LoVo (cell line): ENCODE measurements at places on chromosomes 12 and 14.

GRCh38 chr12:113109872-113110599 lies 25.5 kb downstream of the RASAL1 start:
- DNase-seq = no peak

GRCh38 chr12:113207613-113208040 lies 13.6 kb upstream of the TPCN1 start:
- DNase-seq = no peak

DNA sequence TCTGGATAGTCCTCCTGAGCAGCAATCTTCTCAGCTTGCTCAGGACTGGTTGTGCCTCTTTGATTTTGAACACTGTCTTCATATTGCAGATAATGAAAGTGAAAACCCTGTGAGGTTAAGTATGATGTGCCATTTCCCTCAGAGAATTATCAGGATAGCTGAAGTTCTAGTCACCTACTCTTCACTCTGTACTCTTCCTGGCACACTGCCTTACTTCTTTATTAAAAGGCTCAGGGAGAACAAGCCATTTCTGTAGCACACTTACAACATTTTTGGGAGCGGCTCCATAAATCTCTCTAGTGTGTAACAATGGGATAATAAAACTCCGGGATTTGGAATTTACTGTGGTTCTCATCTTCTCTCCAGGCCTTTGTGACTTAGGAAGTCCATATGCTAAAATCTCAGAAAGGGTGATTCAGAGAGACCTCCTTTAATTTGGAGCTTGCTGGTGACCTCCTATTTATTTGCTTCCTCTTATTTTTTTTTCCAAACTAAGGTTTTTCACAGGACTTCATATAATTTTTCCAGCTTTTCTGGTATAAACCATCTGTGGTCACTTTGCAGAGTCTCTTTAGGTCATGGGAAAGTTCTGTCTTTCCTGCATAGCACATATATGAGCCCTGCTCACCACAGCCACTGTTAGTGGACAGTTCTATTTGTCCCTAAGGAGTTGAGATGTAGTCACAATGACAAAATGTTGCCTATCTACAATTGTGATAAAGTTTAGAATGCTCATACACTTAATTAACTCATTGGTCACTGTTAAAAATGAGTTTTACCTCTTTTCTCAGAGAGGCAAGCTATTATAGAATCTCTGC lies 53.5 kb upstream of the LDHB start:
- DNase-seq = peak; percentile 74

- DNase-seq = peak; percentile 89
Observed at GRCh38 chr12:106633451-106633823, 50.6 kb downstream of the RFX4 start.

DNA sequence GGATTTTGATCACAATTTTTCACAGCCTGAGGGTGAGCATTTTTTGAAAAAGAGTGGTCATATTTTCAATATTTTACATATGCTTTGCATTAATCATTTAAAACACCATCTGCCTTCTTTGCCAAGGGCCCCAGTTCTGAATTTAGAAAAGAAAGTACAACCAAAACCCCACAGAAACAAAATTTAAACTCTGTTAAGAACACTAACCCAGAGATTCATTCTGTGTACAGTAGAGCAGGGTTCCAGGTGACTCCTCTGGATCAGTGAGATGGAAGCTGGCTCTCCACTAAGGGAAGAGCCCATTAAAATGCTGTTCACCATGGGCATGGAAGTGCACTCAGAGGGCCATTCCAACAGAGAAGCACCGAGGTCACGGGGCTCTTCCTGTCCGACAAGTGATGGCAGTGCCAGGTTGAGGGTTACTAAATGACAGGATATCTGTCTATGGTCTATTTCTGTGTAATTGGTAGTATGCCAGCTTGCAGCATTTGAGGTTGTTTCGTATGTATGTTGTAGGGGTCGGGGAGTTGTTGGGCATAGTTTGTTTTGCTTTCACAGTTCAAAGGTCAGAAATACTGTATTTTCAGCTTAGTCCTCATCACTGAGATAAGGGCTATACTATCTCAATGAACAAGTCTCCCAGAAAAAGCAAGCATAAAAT lies 95.9 kb downstream of the SLC35F4 start:
- DNase-seq = no peak

DNA sequence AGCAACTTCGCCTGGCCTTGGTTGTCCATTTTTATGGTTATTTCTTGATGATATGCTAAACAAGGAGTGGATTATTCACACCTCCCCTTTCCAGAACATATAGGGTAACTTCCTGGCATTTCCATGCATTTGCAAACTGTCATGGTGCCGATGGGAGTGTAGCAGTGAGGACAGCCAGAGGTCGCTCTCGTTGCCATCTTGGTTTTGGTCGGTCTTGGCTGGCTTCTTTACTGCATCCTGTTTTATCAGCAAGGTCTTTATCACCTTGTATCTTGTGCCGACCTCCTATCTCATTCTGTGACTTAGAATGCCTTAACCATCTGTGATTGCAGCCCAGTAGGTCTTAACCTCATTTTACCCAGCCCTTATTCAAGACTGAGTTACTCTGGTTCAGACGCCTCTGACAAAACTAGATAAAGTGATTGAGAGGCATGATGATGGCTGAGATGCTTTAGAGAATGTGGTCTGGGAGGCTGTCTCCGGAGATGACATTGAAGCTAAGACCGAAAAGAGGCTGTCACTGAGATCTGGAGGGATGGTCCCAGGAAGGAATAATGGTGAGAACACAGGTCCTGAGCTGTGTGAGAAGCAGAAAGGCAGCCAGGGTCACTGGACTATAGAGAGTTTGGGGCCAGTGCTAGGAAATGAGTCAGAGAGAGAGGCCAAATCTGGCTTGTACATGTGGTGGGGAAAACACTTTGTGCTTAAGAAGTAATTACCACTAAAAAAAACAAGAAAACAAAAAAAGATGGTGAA lies 2.9 kb downstream of the GLT1D1 start:
- DNase-seq = no peak

DNA sequence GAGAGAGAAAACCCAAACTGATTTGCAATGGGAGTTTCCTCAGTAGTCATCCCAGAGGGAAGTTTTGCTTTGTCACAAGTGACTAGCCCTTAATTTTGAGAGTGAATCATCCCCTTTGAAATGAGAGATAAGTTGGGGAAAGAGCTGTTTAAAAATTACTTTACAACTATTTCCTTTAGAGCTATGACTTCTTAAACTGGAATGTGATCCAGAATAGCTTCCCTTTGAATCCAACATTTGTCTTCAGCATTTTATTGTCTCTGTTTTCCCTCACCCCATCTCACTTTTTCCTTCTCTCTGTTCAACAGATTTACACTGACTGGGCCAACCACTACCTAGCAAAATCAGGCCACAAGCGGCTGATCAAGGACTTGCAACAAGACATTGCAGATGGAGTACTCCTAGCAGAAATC lies 109.3 kb downstream of the NAV3 start:
- DNase-seq = peak; percentile 67

GRCh38 chr12:67593041-67593440 lies 55.5 kb upstream of the DYRK2 start:
- DNase-seq = peak; percentile 89

DNA sequence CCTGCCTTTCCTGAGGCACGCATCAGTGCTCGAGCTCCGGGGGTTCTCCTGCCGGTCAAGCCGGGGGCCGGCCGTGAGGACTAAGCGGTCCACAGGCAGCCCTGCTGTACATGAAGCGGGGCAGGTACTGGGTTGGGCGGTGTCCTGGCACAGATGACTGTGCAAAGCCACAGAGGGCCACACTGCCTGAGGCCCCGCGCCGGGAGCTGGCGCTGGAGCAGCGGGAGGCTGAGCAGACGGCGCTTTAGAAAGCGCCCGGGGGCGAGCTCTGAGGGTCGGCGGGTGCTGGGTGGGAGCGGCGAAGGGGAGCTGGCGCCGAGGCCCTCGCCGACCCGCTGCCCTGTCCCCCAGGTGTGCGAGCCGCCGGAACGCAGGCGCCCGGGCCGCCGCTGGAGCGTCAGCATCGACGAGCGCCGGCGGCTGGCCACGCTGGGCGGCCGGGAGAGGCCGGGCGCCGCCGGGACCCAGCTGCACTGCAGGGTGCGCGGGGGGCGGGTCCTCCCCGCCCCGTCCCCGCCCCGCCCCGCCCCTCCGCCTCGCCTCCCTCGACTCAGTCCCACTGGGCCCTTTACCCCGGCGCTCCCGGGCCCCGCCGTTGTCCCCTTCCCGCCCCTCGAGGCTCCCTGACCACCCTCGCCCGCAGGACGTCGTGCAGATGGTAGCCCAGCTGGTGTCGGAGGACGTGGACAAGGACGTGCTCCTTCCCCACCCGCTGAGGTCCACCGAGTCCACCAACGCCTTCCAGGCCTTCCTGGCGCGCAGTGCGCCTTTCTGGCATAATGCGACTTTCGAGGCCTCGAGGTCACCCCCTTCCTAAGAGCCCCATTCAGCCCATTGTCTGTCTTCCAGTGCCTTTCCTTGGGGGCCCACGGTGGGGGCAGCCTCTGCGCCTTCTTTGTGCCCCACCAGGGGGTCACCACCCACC lies 8.3 kb upstream of the MTA1 start:
- peak; percentile 22 for DNase-seq

DNA sequence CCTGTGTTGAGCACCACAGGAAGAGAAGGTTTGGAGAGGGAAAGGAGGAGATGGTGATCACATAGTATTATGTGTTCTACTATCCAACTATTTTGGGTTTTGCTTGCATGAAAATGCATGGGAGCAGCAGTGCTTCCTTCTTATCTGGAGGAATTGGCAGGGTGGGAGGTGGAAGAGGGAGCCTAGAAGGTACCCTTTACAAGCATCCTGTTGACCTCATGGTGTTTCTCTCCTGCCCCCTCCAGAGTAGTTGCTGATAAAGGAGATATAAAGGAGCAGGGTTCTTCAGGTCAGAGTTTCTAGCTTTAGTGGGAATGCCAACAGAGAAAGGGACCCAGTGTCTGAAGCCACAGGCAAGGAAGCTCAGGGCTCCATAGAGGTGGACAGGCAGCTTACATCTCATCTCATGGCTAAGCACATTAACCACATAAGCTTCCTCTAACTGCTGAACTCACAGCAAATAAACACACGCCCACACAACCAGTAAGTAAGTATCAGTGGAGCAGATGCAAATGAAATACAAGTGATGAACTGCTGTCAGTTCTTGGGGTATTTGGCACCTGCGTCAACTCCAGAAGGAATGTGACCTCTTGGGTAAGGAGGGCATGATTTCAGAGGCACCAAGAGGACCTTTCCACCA lies 174.2 kb upstream of the SLC38A2 start:
- no peak for DNase-seq

DNA sequence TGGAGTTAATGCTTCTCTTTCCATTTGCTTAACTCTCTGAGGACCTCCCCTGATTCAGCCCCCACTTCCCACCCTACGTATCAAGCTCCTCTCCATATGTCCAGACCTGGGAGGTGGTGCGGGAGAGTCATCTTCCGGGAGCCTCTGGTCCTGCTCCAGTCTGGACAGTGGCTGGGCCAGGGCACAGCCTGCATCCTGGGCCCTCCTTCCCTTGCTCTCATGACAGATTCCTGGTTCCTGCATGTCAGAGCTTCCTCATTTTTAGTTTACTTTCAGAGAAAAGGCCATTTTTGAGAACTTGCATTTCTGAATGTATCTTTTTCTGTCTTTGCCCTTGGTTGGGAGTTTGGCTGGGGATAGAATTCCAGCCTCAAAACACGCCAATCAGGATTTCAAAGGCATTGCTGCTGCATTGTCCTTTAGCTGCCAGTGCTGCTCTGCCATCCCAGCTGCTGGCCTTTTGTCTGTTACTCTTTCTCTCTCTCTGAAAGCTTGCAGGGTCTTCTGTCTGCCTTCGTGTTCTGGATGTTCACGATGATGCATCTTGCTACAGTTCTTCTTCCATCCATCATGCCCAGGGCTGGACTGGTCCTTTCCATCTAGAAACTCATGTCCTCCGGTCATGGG lies 54.7 kb downstream of the SLC6A12 start:
- DNase-seq = no peak

DNA sequence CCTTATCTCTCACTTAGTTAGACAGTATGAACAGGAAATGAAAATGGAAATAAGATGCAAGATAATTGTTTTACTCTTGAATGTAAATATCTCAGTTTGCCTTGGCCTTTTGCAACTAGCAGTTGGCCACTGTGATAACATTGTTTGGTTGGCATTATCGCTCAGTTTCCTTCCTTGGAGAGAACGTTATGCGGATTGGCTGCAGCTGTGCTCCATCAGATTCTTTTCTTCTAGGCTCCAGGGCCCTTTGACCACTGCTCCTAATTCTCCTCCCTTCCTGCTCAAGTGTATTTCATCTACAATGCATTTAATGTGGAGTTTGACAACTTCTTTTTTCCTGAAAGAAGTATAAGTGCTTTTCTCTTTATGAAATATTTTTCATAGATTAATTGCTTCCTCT lies 284.2 kb downstream of the ADAMTS20 start:
- DNase-seq = no peak

- no peak for DNase-seq
Observed at GRCh38 chr12:41510470-41510869, 322.4 kb downstream of the PDZRN4 start.

- peak; percentile 86 for DNase-seq
Observed at GRCh38 chr14:81324011-81324410, 76.1 kb downstream of the STON2 start.

GRCh38 chr14:100297320-100298300 lies 8.6 kb downstream of the SLC25A29 start:
- no peak for DNase-seq

DNA sequence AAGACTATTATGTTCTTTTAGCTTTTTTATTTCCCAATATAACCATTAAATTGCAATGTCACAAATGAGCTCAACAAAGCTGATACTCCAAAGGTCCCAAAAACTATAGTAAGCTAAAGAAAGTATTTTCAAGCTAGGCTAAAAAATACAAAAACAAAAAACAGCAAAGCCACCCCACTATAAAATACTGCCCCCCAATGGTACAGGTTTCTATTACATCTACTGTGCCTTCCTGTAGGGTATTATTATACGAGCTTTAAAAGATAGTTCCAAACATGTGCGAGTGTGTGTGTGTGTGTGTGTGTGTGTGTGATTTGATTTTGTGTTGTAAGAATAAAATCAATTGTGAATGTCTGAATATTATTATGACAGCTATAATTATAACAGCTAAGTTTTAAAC lies 1.1 kb downstream of the IFNG start:
- no peak for DNase-seq
